ENCODE measurements at places on chromosomes 4 and X. TPM values are rescaled to one million over a fixed set of nuclear protein-coding genes. Genes with fewer than 3 reads are reported as not detected.

The EXOC1 gene
- total RNA-seq, result 41.7 TPM

DNA sequence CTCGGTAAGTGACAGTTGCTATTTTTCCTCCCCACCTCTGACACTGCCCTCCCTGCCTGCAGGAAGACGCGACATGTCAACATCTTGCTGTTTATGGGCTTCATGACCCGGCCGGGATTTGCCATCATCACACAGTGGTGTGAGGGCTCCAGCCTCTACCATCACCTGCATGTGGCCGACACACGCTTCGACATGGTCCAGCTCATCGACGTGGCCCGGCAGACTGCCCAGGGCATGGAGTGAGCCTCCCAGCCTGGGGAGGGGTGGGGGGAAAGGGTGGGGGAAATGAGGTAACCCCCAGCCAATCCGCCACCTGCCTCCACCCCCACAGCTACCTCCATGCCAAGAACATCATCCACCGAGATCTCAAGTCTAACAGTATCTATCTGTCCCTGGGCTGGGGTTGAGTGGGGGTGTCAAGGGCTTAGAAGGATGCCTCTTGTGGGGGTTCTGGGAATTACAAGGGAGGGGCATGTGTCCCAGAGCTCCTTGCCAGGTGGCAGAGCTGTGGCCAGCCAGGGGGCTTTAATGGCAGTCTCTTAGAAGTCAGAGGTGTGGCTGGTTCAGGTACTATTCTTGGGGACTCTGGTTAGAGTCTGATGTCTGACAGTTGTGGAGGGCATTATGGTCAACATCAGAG is 7.8 kb downstream of the ARAF start:
- H3K4me1 ChIP-seq, result peaks cover 17% of the 10 kb centered on the region
- no peak overlapping the region for H3K27ac ChIP-seq
- no peaks in the 10 kb centered on the region for H3K27me3 ChIP-seq
- DNase-seq, result no peak
- H3K4me3 ChIP-seq, result no peak overlapping the region

DNA sequence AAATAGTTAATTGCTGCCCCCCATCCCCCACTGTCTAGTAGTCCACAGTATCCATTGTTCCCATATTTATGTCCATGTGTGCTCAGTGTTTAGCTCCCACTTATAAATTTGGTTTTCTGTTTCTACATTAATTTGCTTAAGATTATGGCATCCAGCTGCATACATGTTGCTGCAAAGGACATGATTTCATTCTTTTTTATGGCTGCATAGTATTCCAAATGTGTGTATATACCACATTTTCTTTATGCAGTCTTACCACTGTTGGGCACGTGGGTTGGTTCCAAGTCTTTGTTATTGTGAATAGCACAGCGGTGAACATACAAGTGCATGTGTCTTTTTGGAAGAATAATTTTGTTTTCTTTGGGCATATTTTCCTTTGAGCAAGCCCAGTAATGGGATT is 113.0 kb upstream of the LNX1 start:
- H3K27me3 ChIP-seq, result no peaks in the 10 kb centered on the region
- no peak for DNase-seq
- H3K4me1 ChIP-seq, result peaks cover 21% of the 10 kb centered on the region
- no peak overlapping the region for H3K27ac ChIP-seq

DNA sequence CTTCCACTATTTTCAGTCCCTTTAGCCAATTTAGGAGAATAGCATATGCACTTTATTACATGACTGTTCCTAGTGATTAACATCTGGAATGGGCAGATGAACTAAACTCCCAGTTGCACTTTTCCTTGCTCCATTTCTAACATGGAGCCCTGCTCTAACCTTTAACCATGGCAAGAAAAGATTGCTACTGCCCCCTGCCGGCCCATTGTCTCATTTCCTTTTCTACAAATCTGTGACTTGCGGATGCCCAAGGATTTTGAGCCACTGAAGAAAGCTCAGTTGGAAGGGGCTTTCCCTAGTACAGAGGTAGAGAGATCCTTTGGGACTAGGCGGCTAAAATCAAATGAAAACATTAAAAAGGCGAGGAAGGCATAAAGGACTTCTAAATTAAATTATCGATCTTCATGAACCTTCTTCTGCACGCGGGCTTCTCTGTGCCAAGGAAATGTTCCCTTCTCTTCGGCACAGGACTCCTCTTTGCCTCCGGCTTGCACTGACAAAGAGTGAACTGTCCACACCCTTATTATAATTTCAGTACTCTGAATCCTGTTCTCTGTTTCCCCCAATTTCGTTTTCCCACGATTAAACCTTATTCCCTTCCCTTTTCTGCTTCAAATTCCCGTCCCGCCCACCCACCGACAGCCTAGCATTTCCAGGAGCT is 577 bp upstream of the GLRA2 start:
- H3K4me3 ChIP-seq, result no peak overlapping the region
- DNase-seq, result peak; percentile 23
- H3K36me3 ChIP-seq, result no peaks in the 10 kb centered on the region
- no peaks in the 10 kb centered on the region for H3K4me1 ChIP-seq

The SAGE1 gene
- total RNA-seq, result not detected

The NSDHL gene
- total RNA-seq, result 6.8 TPM
